ENCODE measurements at places on chromosomes 16 and 17.
A peak's percentile ranks its signal among the peaks of the same experiment; 100 is the strongest.

DNA sequence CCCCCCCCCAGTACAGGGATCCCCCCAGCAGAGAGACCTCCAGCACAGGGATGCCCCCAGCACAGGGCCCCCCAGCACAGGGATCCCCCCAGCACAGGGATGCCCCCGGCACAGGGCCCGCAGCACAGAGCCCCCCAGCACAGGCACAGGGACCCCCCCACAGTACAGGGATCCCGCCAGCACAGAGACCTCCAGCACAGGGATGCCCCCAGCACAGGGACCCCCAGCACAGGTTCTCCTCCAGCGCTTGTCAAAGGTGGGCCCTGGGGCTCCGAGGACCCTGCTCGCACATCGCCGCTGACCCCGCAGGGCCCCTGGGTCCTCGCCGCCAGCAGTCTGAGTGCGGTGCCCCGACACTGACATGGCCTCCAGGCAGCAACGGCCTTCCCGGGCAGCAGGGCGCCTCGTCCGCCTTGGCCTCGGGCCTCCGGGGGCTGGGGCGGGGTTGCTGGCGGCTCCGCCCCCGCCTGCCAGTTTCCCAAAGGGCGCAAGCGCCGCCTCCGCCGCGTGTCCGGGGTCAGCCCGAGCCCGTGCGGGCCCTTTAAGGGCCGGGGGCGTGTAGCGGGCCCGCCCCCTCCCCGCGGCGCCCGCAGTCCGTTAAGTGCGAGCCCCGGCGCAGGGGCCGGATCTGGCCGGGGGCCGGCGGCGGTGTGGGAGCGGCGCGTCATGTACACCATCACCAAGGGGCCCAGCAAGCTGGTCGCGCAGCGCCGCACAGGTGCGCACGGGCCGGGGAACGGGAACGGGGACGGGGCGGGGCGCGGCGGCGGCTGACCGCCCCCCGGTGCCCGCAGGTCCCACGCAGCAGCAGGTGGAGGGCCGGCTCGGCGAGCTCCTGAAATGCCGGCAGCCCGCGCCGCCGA lies at the start of gene MCRIP2:
TSS of gene MCRIP2 (plus strand) at position 503 of the 863 bp plus-strand sequence. CDS start at position 667, 164 bp downstream.
- peak; percentile 10 for DNase-seq

DNA sequence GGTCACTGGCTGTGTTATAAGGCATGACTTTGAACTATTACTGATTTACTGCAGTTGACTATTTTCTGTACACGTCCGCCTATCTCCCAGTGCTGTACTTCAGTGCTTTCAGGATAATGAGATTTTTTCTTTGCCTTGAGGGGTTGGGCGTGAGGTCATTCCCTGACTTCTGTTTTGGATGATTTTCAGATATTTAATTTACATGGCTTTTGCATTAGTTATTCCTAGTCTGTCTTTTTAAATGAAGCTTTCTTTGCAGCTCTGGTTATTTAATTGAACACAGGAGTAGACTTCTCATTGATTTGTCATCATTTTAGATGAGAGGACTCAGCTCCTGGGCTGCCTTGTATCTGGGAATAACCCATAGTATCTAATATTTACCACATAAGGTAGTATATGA lies 23.7 kb downstream of the WIPF2 start:
- no peak for DNase-seq

DNA sequence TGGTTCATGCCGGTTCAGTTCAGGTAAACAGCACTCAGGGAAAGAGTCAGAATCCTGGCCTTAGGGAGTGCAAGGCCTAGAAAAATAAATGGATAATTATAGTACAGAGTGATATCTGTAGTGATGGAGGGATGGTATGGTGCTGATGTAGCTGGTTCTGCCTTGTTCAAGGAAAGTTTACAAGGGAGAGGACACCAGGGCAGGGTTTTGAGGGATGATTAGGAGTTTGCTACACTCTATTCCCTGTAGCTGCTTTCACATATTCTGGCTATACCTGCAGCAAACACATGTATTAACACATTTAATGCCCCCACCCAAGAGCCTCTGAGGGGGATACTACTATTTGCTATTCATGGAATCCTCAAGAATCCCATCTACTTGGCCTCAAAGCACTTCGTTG lies 1.7 kb upstream of the NOS2 start:
- no peak for DNase-seq

DNA sequence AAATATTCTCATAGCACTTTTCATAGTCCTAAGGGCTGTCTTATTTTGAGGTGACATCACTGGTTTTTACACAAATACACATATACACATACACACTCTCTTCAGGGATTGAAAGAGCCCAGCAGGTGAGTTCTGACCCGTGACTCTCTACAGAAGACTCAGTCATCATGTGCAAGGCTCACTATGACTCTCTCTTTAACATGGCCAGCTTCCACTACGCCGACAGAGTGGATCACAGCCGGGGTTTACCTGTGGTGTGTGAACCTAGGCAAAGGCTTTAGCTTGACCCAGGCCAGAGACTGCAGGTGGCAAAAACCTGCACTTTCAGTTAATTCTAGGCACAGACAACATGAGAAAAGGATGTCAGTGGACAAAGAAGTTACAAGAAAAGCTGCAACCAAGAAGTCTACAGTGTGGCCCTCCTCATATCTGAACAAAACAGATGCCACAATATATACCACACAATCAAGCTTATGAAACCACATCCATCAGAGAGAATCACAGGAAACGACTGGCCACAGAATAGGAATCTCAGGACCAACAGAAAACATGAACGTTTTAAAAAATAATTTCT lies 56.5 kb downstream of the CYTH1 start:
- no peak for DNase-seq

- DNase-seq: no peak
Measured at GRCh38 chr16:67147437-67148140, 3.2 kb downstream of the B3GNT9 start.

DNA sequence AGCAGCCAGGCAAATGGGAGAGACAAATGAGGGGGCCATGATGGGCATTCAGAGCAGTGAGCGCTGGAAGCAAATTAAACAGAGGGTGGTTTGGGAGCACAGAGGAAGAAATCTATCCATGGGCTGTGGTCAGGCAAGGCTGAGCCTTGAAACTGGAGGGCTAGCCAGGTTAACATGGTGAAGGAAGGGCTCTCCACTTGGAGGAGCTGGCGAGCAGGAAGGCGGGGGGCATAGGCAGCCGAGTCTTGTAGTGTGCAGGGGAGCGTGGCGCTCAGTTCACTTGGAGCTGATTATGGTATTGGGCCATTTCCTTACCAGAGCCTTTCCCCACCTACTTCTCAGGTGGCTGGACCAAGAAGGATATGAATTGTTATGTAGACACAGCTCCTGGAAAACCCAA lies 189.7 kb downstream of the SNX29 start:
- no peak for DNase-seq

Data from NCI-H1694 treated with DMSO at 0.1 percent for 48 hours (cell line).